ENCODE measurements at places on chromosomes 1 and 21. TPM values are rescaled to one million over a fixed set of nuclear protein-coding genes. Genes with fewer than 3 reads are reported as not detected.

The NBPF20 gene
- total RNA-seq = 2.4 TPM

The APOBEC4 gene
- total RNA-seq = under 0.01 TPM

The VSIG8 gene
- not detected for total RNA-seq

The CA6 gene
- total RNA-seq = not detected

The LRRC7 gene
- not detected for total RNA-seq

The MYBPH gene
- 0.29 TPM for total RNA-seq

The PHF13 gene
- 13.4 TPM for total RNA-seq

The TMEM81 gene
- 1.8 TPM for total RNA-seq

The NES gene
- 1.5 TPM for total RNA-seq

The CLCA4 gene
- total RNA-seq = not detected

The KRTAP10-2 gene
- not detected for total RNA-seq

The TAS1R1 gene
- total RNA-seq = 0.29 TPM

The GPR25 gene
- total RNA-seq = not detected

The NCMAP gene
- total RNA-seq = not detected

The CELA2B gene
- total RNA-seq = not detected

- DNase-seq = peak; percentile 29
Measured at GRCh38 chr1:27787895-27788294, 14.9 kb downstream of the STX12 start.

- DNase-seq = no peak
Measured at GRCh38 chr21:25507522-25507921, 99.8 kb downstream of the MRPL39 start.

DNA sequence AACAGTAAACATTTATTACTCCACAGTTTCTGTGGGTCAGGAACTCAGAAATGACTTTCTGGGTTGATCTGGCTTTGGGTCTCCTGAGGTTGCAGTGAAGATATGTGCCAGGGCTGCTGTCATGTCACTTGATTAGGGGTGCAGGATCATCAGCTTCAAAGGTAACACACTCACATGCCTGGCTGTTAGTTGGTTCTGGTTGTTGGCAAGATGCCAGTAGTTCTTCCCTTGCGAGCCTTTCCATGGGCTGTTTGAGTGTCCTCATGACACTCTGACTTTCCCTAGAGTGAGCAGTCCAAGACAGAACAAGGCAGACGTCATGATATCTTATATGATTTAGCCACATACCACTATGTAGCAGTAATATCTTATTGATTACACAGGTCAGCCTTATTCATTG lies 1.8 kb downstream of the SWT1 start:
- no peak for DNase-seq

DNA sequence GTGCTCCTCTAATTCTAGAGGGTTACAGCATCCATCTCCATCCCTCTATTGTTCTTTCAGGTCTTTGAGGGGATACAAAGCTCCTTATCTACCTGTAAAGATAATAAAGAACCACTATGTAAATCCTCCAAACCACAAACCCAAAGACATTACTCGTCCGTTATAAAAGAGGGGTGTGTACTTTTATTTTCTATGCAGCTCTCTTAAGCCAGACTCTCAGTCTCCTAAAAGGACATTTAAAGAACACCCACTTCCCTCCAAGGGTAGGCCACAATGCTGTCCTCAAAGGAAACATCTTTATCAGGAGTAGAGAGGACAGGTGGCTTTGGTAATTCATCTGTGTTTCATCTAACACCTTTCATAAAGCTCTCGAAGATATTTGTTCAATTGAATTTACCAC lies 67.9 kb upstream of the DYNLT5 start:
- DNase-seq = no peak

GRCh38 chr1:119008483-119009311 lies 20.6 kb upstream of the TBX15 start:
- peak; percentile 95 for DNase-seq

GRCh38 chr1:184915463-184916090 lies 58.7 kb downstream of the NIBAN1 start:
- no peak for DNase-seq

DNA sequence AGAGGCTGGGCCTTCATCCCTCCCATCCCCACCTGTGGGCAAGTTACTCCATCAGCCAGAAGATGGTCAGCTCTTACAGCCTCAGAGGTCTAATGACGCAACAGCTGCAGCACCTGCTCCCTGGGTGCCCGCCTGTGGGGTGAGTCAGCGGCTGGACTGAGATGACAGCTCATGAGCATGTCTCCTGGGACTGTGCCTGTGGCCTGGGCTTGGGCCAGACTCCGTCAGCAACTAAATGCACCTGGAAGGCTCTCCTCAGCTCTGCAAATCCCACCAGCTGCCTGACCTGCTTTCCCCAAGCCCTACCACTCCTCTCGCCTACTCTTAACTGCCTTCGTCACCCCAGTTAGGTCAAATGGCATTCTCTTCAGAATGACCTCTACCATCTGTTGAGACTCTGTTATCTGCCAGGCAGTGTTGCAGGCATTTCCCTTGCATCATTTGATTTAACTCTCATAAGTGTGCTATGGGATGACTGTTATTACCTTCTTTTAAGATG lies 47.7 kb downstream of the ETS2 start:
- peak; percentile 81 for DNase-seq

DNA sequence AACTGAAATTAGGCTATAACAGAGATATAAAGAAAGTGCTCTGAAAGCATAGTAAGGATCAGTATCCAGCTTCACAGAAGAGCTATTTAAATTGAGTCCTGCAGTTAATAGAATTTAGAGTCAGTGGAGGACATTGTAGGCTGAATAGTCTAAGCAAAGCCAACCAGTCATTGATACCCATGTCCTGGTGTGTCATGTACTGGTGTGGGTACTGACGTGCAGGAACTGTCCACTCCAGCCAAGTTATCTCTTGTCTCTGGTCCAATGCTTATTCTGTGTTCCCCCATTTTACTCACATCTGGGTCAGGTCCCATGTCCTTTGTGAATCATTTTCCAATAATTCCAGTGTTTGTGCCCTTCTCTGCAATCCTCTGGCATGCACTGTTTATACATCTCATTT lies 90.0 kb downstream of the MACF1 start:
- DNase-seq = no peak

DNA sequence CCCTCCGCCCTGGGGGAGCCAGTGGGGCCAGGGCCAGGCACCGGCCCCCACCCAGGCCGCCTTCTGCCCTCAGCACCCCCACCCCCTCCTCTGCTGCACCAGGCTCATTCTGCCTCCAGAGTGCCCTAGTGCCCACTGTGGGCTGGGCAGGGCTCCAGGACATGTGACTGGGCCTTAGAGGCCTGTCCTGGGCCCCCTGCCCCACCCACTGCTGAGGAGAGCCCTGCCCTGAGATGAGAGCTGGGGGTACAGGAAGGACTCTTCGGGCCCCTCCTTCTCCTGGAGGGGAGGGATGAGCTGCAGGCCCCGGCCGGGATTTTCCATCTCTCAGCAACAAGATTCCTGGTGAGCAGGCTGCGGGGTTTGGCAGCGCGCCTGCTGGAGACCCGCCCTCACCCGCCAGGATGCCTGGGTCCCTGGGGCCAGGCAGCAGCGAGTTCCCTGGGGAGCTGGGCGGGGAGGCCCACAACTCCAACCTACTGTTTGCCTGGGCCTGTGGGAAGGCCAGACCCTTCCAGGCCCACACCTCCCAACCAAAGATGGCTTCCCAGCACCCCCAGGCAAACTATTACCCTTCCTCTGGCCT lies 14.0 kb downstream of the AHDC1 start:
- DNase-seq = peak; percentile 87

DNA sequence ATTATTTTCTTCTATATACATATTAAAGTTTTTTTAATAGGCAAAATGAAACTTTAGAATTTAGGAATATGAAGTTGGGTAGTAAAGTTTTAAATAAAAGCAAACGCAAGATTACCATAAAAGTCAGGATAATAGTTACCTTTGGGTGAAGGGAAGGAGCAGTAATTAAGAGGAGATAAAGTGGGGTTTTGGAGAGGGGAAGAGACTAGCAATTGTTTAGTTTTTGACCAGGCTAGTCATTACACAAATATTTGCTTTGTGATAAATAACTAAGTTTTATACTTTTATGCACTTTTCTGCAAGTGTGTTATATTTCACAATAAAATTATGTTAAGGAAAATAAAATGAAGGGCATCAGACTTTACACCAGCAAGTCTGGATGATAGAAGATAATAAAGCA lies 27.7 kb upstream of the GUCA2B start:
- no peak for DNase-seq

DNA sequence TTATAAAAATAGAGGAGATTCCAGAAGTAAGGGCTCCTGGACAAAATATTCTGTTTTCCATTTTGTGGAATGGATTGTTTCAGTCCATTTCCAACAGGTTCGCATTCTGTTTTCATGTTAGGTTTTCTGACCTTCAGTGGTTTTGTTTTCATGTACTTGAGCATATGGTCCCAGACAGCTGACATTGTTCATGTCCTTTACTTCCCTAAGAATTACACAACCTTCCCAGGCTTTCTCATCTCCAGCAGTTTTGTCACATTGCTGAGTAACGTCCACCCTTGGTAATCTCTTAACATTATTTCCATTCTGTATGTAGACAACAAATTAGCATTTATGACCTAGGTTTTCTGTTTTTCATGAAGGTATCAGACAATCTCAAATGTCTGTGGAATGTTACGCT lies 21.0 kb upstream of the ERRFI1 start:
- no peak for DNase-seq

- DNase-seq = no peak
Measured at GRCh38 chr21:42676808-42677207, 23.4 kb downstream of the PDE9A start.

- DNase-seq = peak; percentile 86
Measured at GRCh38 chr1:210689826-210690225, 361.1 kb downstream of the HHAT start.

GRCh38 chr21:41777951-41778815 lies 11.3 kb upstream of the RIPK4 start:
- DNase-seq = peak; percentile 96

- no peak for DNase-seq
Measured at GRCh38 chr1:201711811-201712210, 117.1 kb upstream of the IPO9 start.

DNA sequence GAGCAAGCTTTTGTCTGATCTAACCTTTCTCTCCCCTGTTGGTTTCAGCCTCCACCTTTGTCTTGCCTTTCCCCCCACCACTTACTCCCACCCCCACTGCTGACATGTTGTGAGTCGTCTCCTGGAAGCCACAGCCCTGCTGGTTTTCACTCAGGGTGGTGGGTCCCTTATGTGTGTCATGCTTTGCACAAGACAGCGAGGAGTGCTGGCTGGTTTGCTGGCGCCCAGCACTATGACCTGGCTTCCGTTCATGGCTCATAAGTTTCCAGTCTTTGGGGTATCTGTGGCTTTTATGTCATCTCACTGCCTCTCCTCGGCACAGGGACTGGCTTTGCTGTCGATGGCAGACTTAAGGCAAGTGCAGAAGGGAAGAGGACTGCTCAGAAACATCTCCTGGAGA lies 177.7 kb downstream of the KIF26B start:
- DNase-seq = no peak

DNA sequence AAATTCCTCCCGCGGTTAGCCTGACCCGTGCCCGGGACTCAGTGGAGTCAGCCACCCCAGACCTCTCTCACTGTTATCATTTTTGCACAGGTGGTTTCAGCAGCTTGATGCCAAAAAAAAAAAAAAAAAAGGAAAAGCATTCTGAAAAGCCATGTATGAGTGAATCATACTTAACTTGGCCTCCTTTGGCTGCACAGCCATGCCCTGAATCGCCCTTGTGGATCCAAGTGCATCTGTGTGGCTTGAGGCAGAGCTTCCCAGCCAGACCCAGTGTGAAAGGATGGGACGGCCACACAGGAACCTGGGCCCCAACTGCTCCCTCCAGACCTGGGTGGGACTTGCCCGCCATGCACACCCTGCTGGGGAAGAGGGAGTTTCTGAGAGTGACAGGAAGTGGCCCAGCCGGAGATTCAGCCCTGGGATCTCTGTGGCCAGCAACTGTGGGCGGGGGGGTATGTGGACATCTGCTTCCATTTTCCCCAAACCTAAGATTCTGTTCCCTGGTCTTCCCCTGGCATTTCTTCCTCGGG lies 8.6 kb downstream of the YBEY start:
- DNase-seq = peak; percentile 94

DNA sequence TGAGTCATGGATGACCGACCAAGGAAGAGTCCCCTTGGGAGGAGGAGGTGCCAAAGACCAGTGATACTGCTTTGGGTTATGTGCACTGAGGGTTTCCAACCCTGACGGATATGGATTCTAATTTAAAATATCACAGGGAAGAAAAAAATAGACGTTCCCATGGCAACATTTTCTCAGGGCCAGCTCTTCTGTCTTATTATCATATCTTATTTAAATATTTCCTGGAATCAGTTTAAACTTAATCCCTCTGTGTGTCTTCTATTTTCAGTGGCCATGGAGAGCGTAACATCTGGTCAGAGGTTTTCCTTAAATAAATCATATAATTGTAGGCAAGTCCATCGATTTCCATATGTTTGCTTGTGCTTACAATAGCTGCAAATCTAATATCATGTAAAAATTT lies 205.4 kb upstream of the FMN2 start:
- DNase-seq = no peak

- peak; percentile 64 for DNase-seq
Measured at GRCh38 chr1:20521960-20522861, 14.3 kb upstream of the MUL1 start.

DNA sequence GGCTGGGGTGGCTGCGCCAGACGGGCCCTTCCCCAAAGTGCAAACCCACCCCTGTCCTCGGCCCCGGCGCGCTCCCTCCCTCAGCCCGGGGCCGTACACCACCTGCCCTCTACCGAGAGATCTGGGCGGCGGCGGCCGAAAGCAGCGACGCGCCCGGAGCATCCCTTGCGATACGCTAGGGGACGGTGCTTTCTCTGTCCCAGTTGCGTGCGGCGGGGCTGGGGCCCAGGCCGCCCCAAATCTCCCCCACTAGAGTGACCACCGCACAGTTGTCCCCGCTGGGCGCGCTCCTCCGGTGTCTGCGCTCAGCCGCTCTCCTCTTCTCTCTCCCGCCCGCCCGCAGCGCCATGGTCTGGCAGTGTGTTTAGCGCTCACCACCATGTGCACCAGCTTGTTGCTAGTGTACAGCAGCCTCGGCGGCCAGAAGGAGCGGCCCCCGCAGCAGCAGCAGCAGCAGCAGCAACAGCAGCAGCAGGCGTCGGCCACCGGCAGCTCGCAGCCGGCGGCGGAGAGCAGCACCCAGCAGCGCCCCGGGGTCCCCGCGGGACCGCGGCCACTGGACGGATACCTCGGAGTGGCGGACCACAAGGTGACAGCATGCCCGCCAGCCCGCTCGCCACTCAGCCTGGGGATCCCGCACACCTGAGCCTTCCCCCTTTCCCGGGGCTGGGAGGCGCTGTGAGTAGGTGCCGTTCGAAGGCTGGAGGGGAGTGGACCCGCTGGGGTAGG lies 1.0 kb downstream of the ST6GALNAC5 start:
- DNase-seq = peak; percentile 77

DNA sequence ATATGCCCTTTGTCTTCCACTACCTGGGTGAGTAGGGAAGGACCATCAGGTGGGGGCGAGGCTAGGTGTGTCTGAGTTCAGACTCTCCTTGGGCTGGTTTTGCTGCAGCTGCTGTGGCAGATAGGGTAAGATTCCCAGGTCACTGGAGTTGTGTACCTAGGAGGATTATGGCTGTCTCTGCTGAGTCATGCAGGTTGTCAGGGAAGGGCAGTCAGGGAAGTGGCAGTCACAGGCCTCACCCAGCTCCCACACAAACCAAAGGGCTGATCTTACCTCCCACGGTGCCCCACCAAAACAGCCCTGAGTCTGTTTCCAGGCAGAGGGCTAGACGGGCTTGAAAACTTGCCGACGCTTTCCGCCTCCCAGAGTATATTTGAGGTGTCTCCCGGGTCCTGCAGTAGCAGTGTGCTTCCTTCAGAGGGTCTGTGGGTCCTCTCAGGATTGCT lies 201.6 kb upstream of the PLXNA2 start:
- no peak for DNase-seq

- peak; percentile 71 for DNase-seq
Measured at GRCh38 chr21:36768496-36768895, 69.6 kb downstream of the SIM2 start.
